ENCODE measurements at places on chromosomes 7 and 10. TPM values are rescaled to one million over a fixed set of nuclear protein-coding genes. Genes with fewer than 3 reads are reported as not detected.

The DRGX gene
- not detected for total RNA-seq

The BICC1 gene
- total RNA-seq: 13.5 TPM

The AKR1C3 gene
- 7.4 TPM for total RNA-seq

The CFTR gene
- total RNA-seq: not detected

The SPDYE1 gene
- total RNA-seq: not detected

The UFSP1 gene
- total RNA-seq: 14.7 TPM

The TRPV5 gene
- total RNA-seq: not detected

The NPFFR1 gene
- not detected for total RNA-seq

The NRAP gene
- not detected for total RNA-seq

The PPP1R3C gene
- total RNA-seq: 22.5 TPM

The POLR2J3 gene
- total RNA-seq: 3.2 TPM

The NRG3 gene
- not detected for total RNA-seq

The CYP2C19 gene
- not detected for total RNA-seq

The OR2A1 gene
- total RNA-seq: not detected

The TNPO3 gene
- total RNA-seq: 47.7 TPM

The GTPBP10 gene
- 22.7 TPM for total RNA-seq

The PROSER2 gene
- total RNA-seq: 4.3 TPM

The CNPY1 gene
- not detected for total RNA-seq

The TMEM229A gene
- not detected for total RNA-seq

The SKIDA1 gene
- 0.29 TPM for total RNA-seq

The DGKI gene
- total RNA-seq: 0.89 TPM
